ENCODE measurements at places on chromosomes 13 and 19. TPM values are rescaled to one million over a fixed set of nuclear protein-coding genes. Genes with fewer than 3 reads are reported as not detected.

GRCh38 chr13:76975863-76976262 lies 16.0 kb upstream of the CLN5 start:
- DNase-seq, result no peak

- DNase-seq, result no peak
Measured at GRCh38 chr19:54918499-54918898, 12.6 kb downstream of the NCR1 start.

DNA sequence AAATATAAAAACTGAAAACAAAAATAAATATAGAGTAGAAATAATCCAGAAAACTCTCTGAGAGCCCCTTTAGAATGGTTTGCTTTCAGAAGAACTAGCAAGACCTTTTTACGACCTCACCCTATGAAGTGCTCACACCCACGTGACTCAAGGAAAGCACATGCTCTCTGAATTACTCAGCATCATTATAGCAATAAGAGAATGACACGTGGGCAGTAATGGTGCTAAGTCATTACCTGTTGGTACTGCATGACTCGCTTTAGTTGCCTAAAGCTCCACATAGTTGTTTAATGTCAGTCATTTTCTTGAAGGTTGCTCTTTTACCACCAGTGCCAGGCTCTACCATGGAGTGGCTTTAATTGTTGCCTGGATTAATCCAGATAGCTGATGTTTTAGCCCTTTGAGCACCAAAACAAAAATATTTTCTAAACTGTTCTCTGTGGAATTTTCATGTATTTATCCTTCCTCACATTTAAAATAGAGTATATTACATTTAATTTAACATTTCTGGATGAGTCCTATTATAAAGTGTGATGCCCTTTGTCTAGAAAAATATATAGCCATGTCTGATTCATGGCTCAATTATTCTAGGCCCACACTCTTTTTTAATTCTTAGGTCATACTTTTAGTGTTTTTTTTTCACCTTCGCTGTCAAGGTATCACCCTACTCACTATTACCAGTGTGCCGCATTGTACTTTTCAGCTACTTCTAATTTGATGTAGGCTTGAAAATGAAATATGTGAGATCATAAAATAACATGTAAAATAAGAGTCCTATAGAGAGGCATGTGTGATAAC lies 56.8 kb downstream of the THSD1 start:
- DNase-seq, result no peak

Gene CYP4F8
- not detected for polyA plus RNA-seq

Gene FXYD5
- 48.3 TPM for polyA plus RNA-seq

Gene NCLN
- 31.4 TPM for polyA plus RNA-seq

DNA sequence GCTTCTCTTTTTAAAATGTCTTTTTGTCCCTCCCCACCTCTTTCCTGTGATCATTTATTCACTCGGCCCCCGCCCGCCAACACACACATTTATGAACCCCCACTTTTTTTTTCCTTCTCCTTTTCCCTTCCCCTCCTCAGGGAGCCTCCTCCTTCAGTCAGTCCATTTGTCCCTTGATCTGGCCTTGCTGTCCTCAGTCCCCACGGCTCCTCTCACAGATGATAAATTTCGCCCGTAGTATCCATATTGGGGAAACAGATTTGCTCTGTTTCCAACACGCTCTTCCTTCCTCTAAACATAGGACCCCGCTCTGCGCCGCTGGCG lies 2.0 kb downstream of the GSX1 start:
- DNase-seq, result no peak

GRCh38 chr13:37729876-37730275 lies 131.3 kb upstream of the POSTN start:
- DNase-seq, result no peak

DNA sequence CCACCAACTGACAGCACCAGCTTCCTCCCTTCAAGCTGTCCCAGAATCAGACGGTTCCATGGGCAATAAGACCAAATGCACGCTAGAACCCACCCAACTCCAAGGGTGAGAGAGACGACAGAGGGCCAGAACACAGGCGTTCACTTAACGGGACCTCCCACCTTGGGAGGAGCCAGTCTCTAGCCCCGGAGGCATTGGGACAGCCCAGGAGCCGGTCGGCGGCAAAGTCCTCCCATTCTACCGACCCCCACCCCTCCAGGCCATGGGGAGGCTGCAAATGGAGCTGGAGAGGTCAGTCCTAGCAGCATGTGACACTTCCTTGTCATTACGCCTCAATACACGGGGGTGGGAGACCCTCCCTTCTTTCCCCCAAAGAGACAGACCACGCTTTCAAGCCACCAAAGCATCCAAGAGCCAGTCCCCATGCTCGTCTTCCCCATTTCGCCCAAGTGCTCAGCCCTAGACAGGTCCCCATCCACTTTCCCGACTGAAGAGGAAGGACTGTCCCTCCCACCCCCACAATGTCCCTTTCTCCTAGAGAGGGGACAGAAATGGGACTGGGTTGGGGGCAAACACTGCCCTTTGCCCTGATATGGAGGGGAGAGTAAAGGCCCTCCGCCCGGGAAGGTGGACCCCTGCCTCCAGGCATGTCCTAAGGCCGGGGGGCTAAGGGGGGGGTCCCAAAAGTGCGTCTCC lies 964 bp downstream of the KHSRP start:
- DNase-seq, result no peak

Gene PLIN3
- polyA plus RNA-seq, result 47.0 TPM

Gene ZNF724
- polyA plus RNA-seq, result 0.44 TPM

Gene NOTCH3
- polyA plus RNA-seq, result 21.9 TPM

DNA sequence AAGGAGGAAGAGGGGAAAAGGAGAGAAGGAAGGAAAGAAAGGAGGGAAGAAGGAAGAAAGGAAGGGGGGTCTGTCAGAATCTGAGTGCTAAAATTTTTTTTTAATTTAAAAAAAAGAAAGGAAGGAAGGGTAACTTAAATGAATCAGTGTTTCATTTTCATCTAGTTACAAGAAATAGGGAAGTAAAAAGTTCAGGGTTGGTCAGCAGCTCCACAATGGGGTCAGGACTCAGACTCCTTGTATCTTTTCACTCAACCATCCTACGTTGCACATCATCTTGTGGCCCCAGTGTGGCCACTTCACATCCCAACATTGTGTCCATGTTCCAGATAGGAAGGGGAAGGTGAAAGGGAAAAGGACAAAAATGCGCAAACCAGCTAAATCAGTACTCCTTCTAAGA lies 14.3 kb upstream of the FNDC3A start:
- no peak for DNase-seq

DNA sequence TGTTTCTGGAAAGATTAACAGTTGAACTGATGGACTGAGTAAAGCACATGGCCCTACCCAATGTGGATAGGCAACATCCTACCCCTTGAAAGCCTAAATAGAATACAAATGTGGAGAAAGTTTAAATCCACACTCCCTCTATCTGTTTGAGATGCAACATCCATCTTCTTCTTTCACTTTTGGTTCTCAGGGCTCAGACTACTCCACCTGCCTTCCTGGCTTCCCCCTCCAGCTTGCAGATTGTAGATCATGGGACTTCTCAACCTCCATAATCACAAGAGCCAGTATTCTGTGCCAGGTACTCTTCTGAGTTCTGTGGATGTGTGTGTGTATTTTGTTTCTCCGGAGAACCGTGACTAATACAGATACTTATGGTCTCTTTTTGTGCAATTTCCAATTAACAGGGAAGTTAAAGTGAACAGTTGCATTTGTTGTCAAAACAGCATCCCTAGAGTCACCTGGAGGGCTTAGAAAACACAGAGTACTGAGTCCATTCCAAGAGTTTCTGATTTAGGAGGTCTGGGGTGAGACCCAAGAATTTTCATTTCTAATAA lies 590.3 kb upstream of the MIR17HG start:
- no peak for DNase-seq

DNA sequence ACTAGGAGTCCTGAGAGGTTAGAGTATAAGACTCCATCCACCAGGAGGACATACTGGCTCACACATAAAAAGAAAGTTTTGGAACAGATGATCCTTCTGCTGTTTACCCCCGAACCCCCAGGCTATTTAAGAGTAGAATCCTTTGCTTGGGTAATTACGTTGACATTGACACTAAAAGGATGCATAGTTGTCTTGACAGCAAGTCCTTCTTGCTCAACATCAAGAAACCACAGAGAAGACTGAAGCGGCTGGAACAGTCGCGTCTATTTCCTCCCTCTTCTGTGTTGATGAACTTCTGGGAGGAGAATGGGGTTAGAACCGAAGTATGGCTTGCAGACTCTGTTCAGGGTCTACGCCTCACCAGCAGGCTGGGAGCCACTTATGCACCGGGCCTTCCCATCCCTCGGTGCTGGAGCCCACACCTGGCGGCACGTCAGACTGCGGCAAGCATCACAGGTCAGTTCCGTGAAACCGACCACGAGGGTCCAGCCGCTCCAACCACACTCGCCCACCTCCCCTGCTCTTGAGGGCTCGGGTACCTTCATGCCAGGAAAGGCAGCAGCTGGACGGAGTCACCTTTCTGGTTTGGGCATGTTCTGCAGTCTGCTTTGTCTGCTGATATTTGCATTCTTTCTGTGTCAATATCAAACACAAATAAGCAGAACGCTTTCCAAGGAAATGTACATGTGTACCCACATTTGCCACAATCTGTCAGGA lies 42.4 kb upstream of the RANBP3 start:
- no peak for DNase-seq

Measured in heart right ventricle (tissue), 16 donors.